Activated CD8-positive, alpha-beta memory T cell treated with anti-CD3 and anti-CD28 coated beads for 1 hour (primary cell): ENCODE measurements at places on chromosomes 3 and 15.

DNA sequence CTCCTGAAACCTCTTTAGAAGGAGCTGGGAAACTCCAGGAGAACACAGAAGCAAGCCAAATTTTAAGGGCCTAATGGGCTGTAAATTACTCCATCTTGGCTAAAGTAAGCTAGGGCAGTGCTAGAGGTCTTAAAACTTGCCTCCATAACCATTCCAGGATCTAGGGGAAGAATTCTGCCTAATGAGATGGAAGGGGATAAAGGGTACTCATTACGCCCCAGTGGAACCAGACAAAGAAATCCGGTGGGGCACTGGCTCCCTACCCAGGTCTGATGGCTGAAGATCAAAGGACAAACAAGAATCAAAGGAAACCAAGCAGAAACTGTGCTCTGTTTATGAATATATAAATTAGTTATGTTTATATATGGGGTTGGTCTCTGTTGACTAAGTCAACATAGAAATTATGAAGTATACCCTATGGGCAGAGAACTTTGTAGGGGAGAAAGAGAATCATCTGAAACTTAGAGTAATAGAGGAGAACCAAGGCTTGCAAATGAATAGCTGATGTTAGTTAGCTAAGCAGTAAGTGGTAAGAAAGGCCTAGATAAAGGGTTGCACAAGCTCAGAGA lies 57.8 kb downstream of the NCEH1 start:
- DNase-seq: no peak

DNA sequence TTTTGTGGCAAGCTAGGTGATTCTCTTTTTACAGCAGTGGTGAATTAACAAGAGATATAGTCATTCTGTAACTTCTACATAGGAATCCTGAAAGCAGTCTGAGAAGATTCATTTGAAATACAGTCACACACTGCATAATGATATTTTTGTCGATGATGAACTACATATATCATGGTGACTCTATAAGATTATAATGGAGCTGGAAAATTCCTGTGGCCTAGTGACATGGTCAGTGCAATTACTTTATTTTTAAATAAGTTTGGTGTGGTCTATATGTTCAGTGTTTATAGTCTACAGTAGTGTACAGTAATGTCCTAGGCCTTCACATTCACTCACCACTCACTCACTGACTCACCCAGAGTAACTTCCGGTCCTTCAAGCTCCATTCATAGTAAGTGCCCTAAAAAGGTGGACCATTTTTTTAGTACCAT lies 511.4 kb upstream of the MCTP2 start:
- no peak for DNase-seq

- no peak for DNase-seq
Measured at GRCh38 chr3:168964736-168965135, 698.8 kb downstream of the MECOM start.

DNA sequence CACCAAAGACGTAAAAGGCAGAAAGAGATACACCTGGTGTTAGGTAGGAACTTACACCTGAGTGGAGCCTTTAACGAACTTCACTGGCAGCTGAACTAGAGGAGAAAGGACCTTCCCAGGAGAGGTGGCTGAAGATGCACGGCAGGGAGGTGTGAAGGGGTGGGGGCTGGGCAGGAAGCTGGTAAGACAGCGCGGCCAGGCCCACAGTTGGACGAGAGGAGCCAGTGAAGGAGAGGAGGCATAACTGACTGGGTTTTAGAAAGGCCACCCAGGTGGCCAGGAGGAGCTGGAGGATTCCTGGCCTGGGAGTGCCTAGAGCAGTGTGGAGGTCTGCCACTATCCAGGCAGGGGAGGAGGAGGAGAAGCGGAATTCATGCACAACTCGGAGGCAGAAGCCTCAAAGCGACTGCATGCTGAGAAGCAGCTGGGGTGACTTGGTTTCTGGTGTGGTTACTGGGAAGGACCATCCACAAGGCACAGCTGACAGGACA lies 51.9 kb downstream of the SLC41A3 start:
- DNase-seq: no peak

- DNase-seq: no peak
Measured at GRCh38 chr15:22806664-22807063, 20.2 kb downstream of the NIPA1 start.

DNA sequence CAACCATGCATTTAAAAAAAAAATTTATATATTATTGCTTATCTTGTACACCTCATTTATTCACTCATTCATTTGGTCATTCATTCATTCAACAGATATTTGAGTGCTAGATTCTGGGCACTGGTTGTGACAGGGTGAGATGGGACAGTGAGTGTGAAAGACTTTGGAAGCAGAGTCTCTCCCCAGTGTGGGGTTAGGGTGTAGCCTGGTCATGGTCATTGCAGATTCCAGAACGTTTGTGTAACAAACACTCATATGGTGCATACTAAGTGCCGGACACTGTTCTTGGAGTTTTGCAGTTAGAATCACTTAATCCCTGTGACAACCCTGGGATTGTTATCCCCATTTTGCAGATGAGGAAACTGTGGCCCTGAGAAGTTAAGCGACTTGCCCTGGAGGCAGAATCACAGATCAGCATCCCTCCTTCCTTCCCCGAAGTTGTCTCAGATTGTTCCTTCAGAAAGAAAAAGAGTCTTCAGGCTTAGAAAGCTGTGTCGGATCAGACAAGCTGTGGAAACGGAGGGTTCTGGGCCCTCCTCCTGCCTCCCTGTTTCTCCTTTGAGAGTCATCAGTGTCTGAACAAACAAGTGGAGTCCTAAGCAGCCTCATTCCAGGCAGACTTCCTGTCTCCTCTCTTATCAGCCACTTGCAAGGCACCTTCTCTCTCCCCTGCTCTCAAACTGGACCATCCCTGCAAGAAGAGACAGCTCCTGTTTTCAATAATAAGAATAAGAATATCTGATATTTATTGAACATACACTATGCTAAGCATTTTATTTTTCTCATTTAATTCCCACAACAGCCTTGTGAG lies 6.3 kb downstream of the LOXL1 start:
- no peak for DNase-seq

GRCh38 chr3:177618873-177619733 lies 421.8 kb upstream of the TBL1XR1 start:
- no peak for DNase-seq

DNA sequence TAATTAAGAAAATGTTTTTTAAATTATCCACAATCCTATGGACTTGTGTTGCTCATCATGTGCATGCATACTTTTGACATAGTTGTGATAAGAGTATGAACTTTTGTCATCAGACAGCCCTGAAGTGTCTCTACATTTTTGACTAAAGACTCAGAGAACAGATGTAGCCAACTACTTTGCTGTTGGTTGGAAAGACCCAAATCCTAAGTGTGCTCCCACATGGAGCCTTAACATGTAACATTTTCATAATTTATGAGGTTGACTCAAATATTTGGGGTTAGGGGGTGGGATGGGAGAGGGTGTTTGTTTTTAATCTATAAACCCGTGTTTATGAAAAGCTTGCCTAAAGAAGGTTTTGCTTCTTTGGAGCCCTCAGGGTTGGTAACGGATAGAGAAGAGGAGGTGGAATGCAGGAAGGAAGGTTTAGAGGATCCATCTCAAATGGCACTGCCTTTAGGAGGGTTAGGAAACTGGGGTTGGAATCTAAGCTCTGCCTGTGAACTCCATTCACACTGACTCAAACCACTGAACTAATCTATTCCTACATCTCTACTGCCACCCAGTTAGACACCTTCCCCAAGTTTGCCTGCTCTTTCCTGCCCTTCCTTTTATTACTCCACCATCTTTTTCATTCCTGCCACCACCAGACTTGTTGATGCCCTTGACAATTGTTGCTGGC lies 3.7 kb downstream of the BOC start:
- no peak for DNase-seq

DNA sequence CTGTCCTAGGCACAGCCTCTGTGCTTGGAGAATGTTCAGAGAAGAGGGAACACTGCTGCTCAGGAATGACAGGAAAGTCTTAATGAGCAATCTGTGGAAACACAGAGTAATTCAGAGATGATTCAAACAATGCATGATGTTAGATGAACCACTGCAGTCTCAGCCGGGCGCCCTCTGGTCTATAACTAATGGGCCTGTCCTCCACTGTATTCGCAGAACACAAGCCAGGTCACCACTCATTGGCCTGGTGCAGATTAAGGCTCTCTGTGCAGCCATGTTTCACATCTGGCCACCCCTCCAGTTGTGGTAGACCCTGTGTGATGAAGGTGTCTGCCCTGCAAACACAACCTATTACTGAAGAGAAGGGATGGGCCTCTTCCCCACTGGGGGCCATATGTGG lies 281.7 kb upstream of the ROPN1 start:
- DNase-seq: no peak

GRCh38 chr3:14398797-14399106 lies 3.7 kb upstream of the SLC6A6 start:
- DNase-seq: no peak

DNA sequence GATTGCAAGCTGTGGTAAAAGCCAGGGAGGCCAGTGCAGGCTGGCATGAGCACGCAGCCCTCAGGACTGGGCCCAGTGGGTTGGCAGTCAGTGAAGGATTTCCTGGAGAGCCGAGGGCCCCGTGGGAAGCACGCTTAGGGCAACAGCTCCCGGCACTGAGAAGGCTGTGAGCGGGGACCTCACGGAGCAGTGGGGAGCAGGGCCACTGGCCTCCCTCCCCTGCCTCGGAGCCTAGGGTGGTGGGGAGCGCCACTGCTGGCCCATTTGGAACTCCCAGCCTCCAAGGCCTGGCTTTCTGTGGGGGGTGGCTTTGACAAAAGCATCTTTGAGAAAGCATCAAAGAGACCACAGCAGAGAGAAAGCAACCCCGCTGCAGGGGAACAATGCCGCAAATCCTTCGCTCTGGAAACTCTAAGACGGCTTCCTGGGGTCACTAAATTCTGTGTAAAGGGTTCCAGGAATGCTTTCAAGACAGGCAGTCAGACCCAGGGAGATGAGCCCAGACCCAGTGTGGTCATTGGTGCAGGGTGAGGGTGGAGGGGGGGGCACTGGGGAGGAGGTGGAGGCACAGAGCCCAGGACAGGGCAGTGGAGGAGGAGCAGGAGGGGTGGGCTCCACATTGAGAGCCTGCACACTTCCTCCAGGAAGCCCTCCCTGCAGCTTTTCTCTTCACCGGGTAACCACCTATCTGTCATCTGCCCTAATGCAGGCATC lies 9.5 kb upstream of the APBA2 start:
- no peak for DNase-seq
